HFFc6 (cell line): ENCODE measurements at places on chromosomes 11 and 22. TPM values are rescaled to one million over a fixed set of nuclear protein-coding genes. Genes with fewer than 3 reads are reported as not detected.

The PNPLA5 gene
- not detected in 3 replicates for total RNA-seq

DNA sequence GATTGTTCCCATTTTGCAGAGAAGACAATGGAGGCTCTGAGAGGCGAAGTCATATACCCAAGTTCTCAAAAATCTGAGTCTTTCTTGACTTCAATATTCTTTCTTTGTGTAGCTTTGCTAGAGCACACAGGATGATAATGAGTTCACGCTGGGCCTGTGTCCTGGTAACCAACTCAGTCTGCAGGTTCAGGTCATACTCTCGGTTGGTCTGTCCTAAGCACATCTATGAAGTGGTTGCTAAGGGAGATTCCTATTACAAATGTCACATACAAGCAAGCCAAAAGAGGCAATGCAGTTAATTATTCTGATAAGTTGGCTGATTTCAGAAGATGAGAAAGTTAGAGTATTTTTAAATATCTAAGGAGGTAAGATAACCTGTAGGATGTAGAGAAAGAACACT, 481.0 kb downstream of the SOX6 start:
- no peak for DNase-seq

- no peak for DNase-seq
Observed at GRCh38 chr11:122345586-122345985, 229.6 kb upstream of the BLID start.

GRCh38 chr11:70737816-70738630, 339.7 kb downstream of the CTTN start:
- DNase-seq = no peak

DNA sequence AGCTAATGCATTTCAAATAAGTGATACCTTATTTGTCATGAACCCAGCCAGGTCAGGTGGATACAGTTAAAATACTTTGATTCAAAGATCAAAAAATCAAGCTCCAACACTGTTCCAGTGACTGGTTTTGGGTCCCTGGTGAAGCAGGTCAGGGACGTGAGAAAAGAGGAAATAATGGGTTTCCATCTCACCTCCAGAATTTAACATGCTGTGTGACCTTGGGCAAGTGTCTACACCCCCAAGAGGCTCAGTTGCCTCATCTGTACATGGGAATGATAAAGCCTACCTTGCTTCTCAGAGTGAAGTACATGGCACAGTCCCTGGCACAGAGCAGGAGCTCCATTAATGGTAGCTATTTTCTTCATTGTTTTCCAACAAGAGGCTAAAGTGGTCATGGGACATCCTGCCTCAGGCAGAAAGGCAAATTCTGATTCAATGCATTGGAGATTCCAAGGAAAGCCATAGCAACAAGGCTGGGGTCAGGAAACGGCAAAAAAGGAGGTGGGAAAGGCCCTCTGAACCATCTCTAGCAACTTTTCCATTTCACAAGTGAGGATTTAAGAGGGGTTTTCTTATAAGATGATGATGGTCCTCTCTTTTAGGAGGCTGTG, 108.5 kb downstream of the CSNK2A3 start:
- DNase-seq = no peak

DNA sequence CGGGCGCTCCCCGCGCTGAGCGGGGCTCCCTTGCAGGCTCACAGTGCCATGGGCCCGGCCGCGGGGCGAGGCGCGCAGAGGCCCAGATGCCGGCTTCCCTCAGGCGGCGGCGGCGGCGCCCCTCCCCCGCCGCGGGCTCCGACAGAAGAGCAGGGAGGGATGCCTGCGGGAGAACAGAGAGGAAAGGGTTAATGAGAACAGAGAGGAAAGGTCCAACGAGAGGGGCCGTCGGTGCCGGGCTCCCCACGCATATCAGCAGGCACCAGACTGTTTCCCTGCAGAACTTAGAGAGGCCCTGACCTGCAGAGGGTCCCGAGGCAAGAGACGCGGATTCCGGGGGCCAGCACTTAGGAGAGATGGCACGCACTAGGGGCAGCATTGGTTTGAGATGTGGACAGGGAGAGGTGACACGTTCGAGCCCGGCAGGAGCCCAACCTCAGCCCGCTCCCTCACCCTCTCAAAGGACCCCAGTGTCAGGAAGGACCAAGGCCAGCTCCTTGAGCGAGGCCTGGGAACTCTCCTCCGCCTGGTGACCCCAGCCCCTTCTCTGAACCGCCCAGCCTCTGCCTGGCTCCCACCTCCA, 9.1 kb downstream of the NRXN2 start:
- no peak for DNase-seq

GRCh38 chr11:66363805-66364535, 7.6 kb downstream of the SLC29A2 start:
- DNase-seq = no peak

The CDKN1C gene
- 0.21 to 0.37 TPM in 2 of 3 replicates, not detected in the other for total RNA-seq

DNA sequence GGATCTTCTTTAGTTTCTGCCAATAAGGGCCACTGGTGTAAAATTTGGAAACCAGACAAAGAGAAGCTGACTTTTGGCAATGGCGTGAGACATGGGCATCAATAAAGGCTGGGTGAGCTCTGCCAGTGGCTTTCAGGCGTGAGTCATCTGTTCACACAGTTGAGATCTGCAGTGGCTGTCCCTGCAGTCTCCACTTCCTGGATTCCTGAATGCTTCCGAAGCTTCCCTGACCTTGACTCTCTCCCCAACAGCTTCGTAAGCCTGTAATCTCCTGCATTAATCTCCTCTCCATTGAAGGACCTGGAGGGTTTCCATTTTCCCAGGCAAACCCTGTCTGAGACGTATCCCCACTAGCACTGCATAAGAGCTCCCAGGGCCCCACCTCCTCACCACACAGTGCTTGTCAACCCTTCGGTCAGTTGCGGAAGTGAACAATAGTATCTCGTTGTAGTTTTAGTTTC, 574.7 kb downstream of the TBC1D22A start:
- peak; percentile 79 for DNase-seq

DNA sequence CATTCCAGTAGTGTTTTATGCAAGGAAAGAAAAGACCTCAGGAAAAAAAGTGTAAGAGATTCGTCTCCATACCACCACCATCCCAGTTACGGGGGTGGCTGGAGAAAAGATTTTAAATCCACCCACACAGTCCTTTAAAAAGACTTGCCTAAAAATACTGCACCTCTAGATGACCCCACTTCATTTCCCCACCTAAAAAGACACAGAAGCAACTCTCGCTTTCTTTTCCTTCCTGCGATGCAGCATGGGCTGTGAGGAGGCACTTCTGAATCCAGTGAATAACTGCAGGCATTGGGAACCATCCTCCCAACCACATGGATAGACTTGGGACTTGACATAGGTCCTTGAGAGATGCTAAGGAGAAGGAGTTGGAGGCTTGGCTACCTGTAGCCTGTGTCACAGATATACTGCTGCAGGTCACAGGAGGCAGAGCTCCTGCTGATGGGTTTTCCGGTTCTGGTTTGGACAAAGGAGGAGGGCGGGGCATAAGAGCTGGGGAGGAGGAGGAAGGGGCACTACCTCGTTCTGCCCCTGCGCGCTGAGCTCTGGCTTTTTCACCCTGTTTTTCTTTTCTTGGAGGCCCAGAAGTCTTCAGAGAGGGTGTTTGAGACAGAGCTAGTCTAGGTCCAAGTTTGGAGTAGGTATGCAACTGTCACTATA, 285.9 kb downstream of the NTM start:
- DNase-seq = no peak

GRCh38 chr11:99489581-99489980, 468.8 kb downstream of the CNTN5 start:
- no peak for DNase-seq

DNA sequence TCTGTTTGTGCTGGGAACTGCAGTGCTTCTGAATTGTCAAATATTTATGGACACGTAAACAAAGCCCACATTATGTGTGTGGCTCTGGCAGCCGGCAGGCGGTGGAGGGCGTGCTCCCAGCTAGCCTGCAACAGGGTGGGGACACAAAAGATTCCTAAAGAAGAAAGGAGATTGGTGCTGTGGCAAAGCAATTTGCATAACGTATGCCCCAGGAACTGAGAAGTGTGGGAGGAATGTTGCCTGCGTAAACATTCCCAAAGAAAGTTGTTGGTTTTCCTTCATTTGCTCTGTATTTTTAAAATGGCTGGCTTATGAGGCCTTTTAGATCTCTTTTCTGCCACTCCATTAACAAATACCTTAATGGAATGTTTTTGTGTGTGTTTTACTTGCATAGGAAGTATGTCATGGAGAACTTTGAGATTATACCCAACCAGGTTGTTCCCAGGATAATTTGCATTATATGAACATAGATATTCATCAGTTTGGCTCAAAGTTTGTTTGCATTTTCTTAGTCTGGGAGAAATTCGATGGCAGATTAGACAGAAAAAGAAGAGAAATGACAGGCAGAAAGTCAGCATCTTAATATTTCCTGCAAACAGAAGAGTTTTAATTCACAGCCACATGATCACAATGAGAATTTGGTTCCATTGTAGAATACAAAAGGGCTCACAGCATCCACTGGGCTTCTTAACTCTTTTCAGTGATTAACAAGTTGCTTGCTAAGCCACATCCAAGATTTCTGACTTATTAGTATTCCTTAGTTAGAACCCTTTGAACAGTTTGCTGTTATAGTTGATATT, 41.8 kb upstream of the DLAT start:
- no peak for DNase-seq

The CCDC73 gene
- total RNA-seq = not detected in 3 replicates

The SPDYC gene
- total RNA-seq = not detected in 3 replicates

DNA sequence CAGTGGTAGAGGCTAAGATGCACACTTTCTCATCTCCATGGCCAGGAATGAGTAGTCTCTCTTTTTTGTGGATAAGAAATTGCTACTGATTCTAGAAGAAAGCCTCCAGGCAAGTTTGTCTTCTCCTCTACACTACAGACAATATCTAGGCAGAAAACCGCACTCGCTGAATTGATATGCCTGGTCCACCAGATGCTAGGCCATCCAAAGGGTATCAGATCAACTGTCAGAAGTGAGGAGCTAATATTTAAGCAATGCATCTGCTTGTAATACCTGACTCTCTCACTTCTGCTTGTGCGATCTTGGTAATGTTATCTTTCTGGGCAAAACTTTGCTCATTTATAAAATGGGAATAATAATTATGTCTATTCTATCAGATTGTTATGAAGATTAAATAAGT, 45.0 kb downstream of the CASP12 start:
- DNase-seq = no peak

DNA sequence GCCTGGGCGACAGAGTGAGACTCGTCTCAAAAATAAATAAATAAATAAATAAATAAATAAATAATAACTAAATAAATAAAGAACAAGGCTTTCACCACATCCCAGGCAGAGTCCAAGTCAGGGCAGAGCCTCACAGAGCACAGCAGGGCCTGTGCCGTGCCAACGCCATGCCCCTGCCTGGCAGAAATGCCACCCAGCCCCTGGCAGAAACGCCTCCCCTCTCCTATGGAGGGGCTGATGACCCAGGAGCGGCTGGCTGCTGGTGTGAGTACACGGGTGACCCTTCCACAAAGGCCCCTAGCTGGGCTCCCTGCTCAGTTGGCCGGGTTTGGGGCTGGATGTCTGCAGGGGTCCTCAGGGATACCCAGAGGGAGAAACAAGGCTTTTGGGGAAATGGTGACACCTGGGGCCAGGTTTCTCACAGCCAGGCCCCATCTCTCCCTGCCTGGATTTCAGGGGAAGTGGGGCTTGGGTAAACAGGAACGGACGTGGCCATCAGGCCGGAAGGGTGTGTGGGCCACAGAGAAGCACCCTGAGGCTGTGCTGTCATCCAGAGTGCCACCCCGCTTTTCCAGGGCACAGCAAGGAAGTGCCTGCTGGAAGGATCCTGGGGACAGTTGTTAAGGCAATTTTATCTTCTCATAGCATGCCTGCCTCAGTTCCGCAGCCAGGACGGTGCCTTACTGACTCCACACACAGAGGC, 5.1 kb downstream of the BID start:
- DNase-seq = no peak
